ENCODE measurements at places on chromosomes 13 and 19.

DNA sequence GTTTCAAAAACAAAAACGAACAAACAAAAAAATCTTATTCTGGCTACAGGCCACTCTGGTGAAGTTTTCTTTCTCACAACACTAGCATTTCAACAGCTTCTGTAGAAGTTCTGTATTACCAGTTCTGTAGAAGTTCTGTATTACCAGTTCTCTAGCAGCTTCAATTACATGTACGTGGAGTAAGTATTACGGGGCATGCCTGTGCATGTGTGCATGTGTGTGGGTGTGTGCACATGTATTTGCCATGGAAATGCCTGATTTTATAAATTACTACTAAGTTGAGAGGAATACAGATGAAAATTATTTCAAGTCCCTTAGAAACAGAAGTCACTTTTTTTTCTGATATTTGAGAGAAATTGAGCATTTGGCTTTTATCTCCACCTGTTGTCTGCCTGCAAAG is 414.2 kb downstream of the FOXO1 start:
- DNase-seq: no peak

- DNase-seq: peak; percentile 67
Measured at GRCh38 chr13:21478881-21479808, 20.0 kb upstream of the ZDHHC20 start.

GRCh38 chr19:57664269-57665127 is 4.2 kb upstream of the ZSCAN4 start:
- DNase-seq: no peak

- DNase-seq: peak; percentile 26
Measured at GRCh38 chr13:110716247-110716515, 2.7 kb downstream of the ING1 start.

GRCh38 chr19:45781214-45782161 is 802 bp downstream of the DMPK start:
- DNase-seq: no peak

- no peak for DNase-seq
Measured at GRCh38 chr13:39253774-39254173, 215.5 kb downstream of the NHLRC3 start.

DNA sequence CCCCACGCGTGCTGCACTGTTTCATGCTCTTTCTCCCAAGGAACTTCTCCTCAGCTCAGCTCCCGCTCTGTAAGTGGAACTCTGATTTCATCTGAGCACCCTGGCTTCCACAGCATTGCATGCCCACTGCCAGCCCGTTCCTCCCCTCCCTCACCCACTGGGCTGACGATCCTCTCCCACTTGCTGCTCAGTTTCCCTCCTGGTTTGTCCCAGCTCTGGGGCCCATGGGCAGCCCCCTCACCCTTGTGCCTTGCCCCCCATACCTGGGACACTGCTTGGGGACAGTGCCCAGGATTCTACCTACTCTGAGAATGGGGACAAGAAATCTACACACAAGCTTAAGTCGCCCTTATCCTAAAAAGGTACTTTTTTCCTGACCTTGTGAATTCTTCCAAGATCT is 115.9 kb upstream of the C1QTNF9B start:
- DNase-seq: no peak

GRCh38 chr19:47187797-47188196 is 43.2 kb downstream of the BBC3 start:
- DNase-seq: no peak

- no peak for DNase-seq
Measured at GRCh38 chr13:99159331-99160061, 41.2 kb upstream of the UBAC2 start.

GRCh38 chr19:49801966-49802661 is 11.0 kb downstream of the FUZ start:
- no peak for DNase-seq

DNA sequence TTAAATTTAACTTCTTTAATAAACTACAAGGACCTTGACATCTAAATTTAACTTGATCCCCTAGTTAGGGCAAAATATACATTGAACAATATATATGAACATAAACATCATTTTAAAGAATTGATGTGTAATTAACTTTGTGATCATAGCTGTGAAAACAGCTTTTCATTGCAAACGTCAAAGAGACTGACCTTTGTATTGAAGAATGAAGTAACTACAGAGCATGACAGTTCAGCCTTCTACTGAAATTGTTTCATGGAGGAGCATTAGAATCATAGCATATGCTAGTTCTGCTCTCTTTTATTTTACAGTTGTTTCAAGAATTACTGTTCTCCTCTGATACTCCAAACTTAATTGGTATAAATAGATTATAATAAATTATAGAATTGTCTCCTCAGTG is 123.4 kb upstream of the PRR20A start:
- DNase-seq: no peak

- DNase-seq: peak; percentile 86
Measured at GRCh38 chr19:27793128-27793643, 1419.8 kb downstream of the UQCRFS1 start.
